A549 treated with CpdA at 1 μM for 4 hours (cell line): ENCODE measurements at places on chromosomes 3 and 15. TPM values are rescaled to one million over a fixed set of nuclear protein-coding genes. Genes with fewer than 3 reads are reported as not detected.

Gene ZDHHC23
- total RNA-seq, result 3.3 to 3.6 TPM (median 3.5 TPM) in 5 replicates

Gene LMOD3
- total RNA-seq, result not detected in 5 replicates

Gene RAD18
- total RNA-seq, result 11.7 to 14.9 TPM (median 14.7 TPM) in 5 replicates

Gene FGD5
- total RNA-seq, result 0.05 TPM in 1 of 5 replicates, not detected in the others

Gene GUCA1C
- not detected in 5 replicates for total RNA-seq

Gene GABRB3
- 63.6 to 86.1 TPM (median 78.5 TPM) in 5 replicates for total RNA-seq

Gene CD200R1
- 0.05 to 0.22 TPM (median 0.11 TPM) in 4 of 5 replicates, not detected in the other for total RNA-seq

Gene TMEM266
- 0.05 to 0.10 TPM (median 0.06 TPM) in 3 of 5 replicates, not detected in the others for total RNA-seq

Gene CCR8
- not detected in 5 replicates for total RNA-seq

Gene ZNF620
- total RNA-seq, result 1.4 to 2.3 TPM (median 1.8 TPM) in 5 replicates

Gene GP9
- total RNA-seq, result not detected in 5 replicates
